ENCODE measurements at places on chromosomes 1 and 21.

DNA sequence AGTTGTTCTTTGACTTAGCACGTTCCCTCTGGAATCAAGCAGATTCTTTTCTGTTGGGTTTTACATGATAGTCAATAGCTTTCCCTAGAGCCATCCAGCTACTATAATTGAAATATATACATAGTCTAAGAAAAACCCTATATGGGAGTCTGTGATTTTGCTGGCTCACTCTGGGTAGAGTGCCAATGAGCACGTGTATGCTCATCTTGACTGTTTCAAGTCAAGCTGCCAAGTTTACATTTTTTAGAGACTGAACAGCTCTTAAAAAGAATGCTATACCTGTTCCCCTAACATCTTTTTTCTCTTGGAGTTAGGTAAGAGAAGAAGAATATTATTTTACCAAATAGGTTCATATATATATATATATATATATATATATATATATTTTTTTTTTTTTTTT, 182.8 kb upstream of the NRIP1 start:
- no peak for DNase-seq

GRCh38 chr1:153535242-153536011, at the start of gene S100A6:
Gene S100A6 (minus strand): TSS chr1:153535991. CDS start chr1:153535339, 652 bp downstream.
- DNase-seq, result peak; percentile 71

DNA sequence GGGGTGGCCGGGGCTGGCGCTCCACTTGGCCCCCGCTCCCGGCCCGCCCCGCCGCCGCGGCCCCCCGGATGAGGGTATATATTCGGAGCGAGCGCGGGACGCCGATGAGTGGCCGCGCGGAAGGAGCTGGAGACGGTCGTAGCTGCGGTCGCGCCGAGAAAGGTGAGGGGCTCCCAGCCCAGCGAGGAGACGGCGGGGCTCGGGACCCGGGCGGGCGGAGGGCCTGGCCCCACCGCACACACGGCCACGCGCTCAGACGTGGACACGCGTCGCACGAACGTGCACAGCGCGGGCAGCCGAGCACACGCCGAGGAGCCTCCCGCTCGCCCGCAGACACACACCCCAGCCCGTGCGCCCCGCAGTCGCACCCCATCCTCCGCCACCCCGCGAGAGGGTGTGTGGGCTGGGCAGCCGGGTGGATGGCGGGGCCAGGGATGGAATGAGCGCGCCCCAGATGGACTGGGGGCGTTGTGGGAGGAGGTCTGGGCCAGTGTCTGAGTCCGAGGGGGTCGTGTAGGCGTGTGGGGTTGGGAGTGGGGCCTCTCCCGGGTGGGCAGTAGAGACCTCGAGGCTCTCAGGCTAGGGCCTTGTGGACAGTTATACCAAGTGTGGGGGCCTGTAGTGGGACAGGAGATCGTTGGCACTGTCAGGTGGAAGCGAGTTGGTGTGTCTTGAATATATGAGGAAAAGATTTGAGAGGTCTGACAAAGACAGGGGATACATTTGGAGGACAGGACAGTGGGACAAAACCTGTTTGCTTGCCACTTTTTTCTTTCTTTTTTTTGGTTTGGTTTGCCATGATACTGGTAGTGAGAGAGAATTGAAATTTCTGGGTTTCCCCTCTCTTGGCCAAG, at the start of gene UAP1:
UAP1 (plus strand) TSS at position 107 of the 854 bp plus-strand sequence. CDS start 4,347 bp downstream, outside the sequence.
- DNase-seq, result no peak

GRCh38 chr1:12556368-12556930, 61.6 kb downstream of the DHRS3 start:
- DNase-seq, result no peak

DNA sequence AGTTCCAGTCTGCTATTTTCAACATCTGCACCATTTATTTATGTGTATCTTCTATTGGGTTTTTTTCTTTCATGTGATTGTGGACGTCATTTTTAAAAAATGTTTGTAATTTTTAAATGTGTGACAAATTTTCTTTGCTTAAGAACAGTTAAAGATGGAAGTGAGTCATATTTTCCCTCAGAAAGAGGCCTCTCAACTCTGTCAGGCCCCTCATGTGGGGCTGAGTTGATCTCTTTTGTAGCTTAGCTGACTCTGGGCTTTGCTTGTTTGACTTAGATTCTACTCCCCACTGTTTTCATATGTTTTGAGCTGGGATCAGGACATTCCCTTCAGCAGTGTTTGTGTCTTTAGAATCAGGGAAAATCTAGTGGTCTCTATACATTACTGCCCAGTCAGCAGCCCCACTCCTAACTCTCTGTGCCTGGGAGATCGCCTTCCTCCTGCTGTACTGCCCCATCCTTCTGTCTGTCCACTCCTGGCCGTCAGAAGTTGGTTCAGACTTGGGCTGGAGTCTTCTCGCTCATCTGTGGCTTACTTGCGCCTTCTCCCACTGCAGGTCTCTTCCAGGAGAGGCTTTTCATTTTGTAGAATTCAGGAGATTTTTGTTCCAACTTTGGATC, 137.4 kb downstream of the DYRK1A start:
- peak; percentile 31 for DNase-seq

DNA sequence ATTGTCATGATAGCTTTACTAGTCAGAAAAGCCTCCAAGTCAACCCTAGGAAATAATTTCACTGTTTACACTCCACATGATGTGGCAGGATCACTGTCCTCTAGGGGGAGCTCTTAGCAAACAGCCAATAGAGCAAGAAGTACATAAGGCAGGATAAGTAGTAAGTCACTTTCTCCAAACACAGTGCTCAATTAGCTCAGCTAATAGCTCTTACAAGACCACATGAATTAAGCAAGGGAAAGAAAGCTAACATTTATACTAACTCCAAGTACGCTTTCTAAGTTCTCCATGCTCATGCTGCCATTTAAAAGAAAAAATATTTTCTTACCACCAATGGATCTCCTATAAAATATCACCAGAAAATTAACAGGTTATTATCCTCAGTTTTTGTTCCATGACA, 66.9 kb upstream of the LRIF1 start:
- peak; percentile 53 for DNase-seq

DNA sequence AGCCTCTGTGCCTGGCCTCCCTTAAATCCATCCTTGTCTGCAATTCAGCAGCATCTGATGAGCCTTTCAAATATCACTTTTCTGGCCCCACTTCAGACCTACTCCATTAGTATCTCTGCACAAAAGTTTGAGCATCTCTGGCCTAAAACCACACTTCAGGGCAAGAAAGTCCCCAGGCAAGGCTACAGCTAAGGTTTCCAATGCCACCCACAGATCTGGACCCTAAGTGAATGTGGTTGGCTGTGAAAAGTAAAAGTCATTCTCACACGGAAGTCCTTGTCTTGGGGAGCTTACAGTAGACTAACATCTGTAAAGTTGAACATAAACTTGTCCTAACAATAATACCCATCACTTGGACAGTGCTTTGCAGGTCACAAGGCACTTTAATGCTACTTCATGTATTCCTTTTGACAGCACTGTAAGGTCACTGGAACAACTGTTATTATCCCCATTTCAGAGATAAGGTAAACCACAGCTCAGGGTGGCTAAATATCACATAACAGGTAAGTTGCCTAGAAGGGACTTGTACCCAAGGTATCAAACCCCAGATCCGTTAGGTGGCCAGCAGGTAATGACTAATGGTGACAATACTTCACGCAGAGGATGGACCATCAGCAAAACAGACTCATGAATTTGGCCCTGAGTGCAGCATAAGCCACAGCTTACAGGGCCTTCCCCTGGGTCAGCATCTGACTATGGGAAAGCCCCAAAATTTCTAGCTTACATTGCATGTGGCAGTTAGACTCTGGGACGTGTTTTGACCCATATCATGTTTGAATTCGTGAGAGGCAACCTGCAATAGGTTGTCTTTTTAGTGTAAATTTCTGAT, 356.0 kb downstream of the HHAT start:
- peak; percentile 14 for DNase-seq

DNA sequence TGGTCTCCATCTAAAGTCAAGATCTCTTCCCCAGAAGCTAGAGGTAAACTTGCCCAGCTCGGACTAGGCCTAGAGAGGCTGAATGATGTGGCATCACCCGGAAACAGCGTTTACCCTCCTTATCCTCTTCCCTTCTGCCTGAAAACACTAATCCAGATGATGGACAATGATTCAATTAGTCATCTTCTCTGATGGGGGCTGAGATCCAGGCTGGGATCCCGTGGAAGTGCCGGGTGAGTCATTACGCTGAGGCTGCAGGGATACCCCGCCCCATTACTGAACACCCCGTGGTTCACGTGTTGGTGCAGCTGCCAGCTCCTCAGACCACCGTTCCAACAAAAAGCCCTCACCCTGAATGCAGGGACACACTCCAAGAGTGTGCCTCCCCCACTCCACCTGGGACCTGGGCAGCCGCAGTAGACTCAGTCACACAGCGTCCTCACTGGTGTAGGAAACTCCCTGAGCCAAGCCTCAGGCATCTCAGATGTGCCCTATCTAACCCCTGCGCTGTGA, 2.0 kb downstream of the S100A6 start:
- peak; percentile 42 for DNase-seq

GRCh38 chr1:206559672-206559995, 52.3 kb downstream of the RASSF5 start:
- DNase-seq, result peak; percentile 52

DNA sequence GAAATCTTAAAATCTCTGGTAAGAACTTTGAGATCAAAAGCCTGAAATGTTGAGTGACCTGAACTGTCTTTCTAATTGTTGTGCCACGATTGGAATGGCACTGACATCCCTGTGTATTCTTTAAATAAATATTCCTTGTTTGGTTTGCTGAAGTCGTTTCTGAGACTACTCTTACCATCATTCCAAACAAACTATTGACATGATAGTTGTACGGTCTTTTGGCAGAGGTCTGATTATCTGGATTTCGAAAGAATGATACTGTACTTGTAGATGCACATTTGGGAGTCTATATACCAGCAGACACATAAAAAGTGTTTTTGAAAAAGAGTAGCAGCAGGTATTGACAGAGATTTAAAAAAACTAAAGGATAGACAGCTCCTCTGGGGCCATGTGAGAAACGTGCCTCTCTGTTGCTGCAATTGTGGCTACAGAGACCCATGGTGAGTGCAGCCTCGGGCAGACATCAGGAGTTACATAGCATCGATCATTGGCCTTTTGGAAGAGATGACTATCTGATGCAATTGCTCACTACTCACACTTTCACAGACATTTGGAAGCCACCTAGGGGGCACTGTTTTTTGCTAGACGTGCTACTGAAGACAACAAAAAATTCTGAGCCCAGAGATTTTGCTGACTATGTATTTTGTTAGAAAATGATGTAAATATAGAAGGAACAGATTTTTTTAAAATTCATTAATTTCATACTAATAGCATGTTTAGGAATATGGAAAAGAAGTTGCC, 464.5 kb downstream of the KCNT2 start:
- DNase-seq, result no peak

DNA sequence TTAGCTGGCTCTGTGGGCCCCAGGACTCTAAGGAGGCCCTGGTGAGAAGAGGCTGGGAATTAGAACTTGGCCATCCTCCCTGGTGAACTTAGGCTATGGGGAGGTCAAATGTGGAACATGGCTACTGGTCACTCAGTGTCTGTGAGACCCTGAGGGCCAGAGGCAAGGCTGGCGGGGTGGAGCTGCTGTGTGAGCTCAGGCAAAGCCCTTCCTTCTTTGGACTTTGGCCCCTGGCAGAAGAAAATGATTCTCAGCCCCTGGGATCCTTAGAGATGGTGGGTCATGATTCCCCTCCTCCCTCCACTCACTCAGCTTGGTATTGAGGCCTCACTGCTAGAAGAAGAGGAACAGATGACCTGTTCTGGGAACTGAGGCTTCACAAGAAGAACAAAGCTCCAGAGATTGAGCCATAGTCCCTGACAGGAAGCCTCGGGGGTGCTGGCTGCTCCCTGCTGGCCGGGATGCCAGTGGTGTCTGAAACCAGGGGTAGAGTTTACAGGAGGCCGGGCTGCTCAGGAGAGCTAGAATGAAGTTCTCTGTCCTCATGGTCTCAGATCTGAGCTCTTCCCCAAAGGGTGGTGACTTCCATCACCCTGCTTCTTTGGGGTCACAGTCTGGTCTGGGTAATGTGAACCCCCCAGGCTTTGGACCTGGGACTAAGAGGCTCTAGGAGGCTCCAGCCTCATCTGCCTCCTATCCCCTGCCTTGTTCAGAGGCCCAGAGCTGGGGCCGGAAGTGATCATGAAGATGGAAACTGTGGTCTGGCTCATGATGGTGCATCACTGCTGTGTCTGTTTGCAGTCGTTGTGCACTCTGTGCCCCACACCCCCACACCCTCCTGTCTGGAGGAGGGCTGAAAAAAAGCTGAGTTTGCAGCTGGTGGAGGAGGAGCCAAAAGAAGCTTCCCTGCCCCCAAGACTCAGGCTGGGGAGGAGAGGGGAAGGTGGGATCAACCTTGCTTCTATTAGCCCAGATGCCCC, 905 bp downstream of the BTBD19 start:
- DNase-seq, result peak; percentile 96

DNA sequence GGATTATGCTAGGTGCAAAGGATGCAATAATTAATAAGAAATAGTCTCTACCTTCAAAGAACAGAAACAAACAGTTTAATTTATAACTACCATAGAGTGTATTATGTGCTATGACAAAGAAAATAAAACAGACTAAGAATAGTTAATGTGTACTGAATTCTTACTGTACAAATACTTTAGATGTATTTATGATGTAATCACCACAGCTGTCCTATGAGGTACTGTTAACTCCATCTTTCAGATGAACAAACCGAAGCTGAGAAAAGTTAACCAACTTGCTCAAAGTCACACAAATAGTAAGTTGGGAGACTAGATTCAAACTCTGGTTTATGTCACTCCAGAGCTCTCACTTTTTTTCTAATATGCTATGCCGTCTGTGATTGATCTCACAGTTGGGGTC, 77.0 kb upstream of the FGGY start:
- no peak for DNase-seq

DNA sequence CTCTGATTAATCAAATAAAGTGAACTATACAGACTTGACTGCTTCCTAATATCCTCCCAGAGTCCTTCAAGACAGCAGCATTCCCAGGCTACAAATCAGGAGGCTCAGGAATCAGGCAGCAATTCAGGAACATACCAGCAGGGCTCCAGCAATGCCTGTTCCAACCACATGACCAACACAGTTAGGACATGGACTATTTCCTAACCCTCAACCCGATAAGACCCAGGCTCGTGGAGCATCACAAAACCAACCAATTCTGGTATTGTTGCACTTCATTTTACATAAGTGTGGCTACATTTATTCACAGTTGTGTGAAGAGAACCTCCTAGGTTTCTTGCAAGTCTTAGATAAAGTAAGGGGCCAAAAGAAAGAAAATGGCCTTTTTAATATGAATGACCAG, 546.2 kb upstream of the ADGRL2 start:
- no peak for DNase-seq

- no peak for DNase-seq
Measured at GRCh38 chr1:187853505-187853904, 1024.8 kb downstream of the PLA2G4A start.

- no peak for DNase-seq
Measured at GRCh38 chr21:44823179-44823660, 5.4 kb upstream of the SUMO3 start.

All from activated CD4-positive, alpha-beta memory T cell treated with anti-CD3 and anti-CD28 coated beads for 36 hours (primary cell).